Endothelial cell of umbilical vein (primary cell): ENCODE measurements at places on chromosomes 1 and 21.

DNA sequence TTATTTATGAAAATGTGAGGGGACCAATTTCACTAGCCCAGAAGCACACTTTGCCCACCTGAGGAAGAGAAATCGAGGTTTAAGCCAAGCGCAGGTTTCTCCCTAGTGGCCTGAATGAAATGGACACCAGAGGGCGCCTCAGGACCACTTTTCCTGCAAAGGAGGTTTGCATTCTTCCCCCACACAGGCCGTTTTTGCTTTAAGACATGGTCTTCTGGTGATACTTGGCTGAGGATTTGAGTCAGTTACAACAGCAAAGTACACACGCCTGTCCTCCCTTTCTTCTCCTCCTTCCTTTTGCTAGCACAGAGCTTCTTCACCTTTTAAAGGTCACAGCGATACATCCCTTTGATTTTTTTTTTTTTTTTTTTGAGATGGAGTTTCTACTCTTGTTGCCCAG lies 5.4 kb downstream of the PLA2G2E start:
- DNase-seq = peak; percentile 72

- DNase-seq = no peak
Observed at GRCh38 chr1:162497104-162497722, 405 bp upstream of the UHMK1 start.

DNA sequence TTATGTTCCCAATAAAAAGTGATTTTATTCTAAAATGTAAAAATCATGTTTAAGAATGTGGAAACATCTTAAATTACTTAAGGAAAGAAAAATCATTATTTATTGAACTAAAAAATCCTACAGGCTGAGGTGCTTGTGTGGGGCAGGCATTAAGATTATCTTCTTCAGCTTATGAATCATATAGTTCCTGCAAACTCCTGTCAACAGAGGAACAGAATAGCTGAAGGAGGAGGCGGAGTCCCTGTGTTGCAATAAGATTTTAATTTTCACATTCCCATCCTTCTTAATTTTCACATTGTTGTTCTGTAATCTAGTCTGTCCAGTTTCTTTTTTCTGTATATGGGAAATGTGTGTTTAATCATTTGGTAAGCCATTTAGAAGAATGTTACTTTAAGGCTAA lies 20.6 kb upstream of the OLFML3 start:
- DNase-seq = no peak

- no peak for DNase-seq
Observed at GRCh38 chr1:33296824-33297223, 24.1 kb downstream of the A3GALT2 start.

GRCh38 chr1:221739018-221739676 lies 2.7 kb downstream of the DUSP10 start:
- DNase-seq = no peak

- no peak for DNase-seq
Observed at GRCh38 chr1:84675106-84675505, 15.2 kb downstream of the SSX2IP start.

- DNase-seq = no peak
Observed at GRCh38 chr1:185398022-185398421, 81.0 kb upstream of the IVNS1ABP start.

DNA sequence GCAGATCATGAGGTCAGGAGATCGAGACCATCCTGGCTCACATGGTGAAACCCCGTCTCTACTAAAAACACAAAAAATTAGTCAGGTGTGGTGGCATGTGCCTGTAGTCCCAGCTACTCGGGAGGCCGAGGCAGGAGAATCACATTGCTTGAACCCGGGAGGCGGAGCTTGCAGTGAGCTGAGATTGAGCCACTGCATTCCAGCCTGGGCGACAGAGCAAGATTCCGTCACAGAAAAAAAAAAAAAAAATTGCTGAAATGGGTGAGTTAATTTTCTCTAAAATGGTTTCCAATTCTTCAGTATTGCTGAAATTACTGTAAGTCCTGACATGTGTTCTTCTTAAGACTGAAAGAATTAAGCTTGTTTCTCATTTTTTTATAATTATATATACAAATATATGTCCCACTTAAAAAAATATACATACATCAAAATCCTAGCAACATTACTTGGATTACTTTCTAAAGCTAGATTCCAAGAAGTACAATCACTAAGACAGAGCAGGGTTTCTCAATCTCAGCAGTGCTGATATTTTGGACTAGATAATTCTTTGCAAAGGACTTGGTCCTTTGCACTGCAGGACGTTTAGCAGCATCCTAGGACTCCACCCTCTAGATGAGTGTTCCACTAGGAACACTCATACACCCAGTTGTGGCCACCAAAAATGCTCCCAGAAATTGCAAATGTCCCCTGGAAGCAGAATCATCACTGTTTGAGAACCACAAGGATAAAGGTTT lies 24.8 kb downstream of the ZNHIT6 start:
- no peak for DNase-seq

- no peak for DNase-seq
Observed at GRCh38 chr1:210504286-210504685, 175.6 kb downstream of the HHAT start.

DNA sequence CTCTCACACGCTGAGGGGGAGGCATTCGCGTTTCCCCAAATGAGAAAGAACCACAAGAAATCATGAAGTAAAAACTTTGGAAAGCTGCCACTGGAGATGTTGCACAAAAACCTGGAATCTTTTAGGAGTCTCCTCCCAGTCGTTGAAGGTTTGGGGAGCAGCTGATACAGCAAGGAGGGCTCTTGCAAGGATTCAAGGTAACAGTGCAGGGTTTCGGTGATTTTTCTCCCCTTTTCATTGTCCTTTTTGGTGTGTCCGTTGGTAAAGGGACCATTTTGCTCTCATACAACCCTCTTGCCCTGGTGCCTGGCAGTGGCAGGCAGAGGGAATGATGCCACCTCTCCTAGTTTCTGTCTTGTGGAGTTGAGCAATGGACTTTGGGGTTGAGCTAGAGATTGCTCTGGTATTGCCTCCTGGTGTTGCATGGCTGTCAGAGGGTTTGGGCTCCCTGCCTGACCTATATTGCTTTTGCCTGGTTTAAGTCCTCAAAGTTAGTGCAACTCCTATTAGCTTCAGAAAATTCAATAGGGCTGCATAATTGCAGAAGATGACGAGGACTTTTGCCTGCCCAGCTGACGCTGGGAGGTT lies 872 bp downstream of the BRINP2 start:
- no peak for DNase-seq

DNA sequence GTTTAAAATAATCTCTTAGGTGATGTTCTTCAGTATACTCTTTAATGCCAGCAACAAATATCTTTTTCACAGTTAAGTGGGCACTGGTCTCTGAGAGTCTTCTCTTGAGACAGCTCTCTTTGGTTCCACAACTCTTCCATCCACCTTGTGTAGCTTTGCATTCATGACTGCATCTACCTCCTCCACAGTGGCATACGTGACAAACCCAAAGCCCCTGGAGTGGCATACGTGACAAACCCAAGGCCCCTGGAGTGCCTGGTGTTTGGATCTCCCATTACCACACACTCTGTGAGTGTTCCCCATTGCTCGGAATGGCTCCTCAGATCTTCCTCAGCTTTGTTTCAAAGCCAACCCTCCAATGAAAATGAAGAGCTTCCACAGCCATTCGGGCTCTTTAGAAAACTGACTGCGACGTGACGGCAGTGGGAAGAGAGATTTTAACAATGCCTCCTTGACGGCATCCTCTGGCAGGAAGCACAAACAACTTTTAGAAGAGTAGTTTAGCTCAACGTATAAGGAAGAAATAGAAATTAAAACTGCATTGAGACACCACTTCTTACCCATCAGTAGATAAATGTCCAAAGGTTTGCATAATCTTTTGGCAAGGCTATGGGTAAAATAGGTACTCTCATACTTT lies 45.8 kb downstream of the SLC30A7 start:
- no peak for DNase-seq

- DNase-seq = no peak
Observed at GRCh38 chr1:235614442-235614954, 35.1 kb downstream of the GNG4 start.

DNA sequence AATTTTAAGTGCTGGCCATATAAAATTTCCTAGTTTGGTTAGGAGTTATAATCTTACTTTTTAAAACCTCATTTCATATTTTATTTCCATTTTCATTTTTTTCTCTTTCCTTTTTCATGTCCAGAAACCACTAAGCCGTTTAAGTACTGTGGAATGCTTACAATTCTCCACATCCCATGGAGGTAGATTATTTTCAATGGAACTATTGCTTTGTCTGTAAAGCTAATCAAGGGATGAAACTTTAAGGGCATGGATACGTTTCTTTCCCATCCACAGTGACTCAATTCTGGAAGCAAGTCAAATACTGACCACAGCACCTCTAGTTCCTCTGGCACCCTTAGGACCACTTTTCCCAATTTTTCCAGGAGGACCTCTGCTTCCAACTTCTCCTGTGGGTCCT lies 139.1 kb upstream of the ZNHIT6 start:
- DNase-seq = no peak

- DNase-seq = no peak
Observed at GRCh38 chr21:42226626-42227025, 7.7 kb downstream of the ABCG1 start.

DNA sequence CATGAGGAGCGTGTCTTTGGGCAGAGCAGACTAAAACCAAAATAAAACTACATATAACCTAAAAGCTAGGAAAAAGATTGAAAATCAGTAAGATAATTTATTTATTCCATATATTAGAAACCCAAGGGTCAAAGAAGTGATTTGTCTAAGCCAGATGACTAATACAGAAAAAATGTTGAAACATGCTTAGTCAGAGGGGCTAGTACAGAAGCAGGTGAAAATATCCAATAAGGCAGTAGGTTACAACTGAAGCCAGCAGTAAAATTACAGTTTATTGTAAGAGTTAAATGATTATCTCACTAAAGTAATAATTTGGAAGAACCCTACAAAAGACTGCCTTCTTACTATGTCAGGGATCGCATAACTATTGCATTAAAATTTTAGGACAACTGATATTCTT lies 1190.9 kb upstream of the PRMT6 start:
- DNase-seq = no peak

DNA sequence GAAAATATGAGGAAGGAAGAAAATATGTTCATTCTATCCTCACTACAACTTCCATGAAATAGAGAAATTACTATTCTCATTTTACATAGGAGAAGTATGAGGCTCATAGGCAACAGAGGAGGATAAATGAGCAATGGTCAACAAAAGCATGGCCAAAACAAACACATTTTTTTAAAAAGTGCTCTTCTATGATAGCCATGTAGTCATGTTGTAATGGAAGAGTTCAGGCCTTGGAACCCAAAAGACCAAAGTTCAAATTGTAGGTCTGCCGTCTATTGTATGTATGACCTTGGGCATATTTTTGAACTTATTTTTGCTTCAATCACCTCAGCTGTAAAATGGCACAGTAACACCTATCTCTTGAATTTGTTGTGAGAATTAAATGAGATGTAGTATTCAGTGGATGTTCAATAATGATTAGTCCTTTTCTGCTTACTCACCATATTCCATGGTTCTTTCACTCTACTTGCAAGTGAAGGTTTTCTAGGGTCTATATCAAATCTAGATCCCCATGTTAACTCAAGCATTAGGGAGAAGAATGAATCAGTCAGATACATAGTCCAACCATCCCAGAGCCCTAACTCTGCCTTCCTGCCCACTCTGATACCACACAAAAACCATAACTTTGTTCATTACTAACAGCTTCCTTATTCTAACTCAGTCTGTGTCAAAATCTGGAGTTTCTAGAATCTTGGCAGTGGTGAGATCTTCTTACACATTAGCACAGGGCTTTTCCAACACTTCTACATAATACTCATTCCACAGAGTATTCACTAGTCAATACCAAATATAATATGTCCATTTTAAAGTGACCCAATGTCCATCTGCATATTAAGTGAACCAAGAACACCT lies 353.2 kb downstream of the PLPP3 start:
- no peak for DNase-seq

GRCh38 chr21:44370786-44371410 lies 17.5 kb downstream of the TRPM2 start:
- no peak for DNase-seq

- no peak for DNase-seq
Observed at GRCh38 chr21:26946744-26947446, 20.0 kb downstream of the ADAMTS5 start.

DNA sequence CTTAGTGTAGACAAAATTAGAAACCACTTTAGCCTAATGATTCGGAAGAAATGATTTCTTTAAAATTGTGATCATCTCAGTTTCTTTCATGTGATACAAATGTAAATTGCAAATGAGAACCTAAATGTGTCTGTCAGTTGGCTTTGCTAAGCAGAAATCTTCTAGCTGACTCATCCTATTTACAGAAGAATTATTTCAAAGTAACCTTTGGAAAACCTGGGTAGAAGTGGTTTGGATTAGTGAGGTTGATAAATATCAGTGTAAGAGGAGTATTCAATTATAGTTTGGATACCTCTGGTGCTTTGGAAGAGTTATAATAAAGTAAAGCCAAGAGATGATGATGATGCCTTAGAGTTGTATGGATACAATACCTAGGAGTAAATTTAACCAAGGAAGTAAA lies 37.4 kb downstream of the CC2D1B start:
- no peak for DNase-seq

DNA sequence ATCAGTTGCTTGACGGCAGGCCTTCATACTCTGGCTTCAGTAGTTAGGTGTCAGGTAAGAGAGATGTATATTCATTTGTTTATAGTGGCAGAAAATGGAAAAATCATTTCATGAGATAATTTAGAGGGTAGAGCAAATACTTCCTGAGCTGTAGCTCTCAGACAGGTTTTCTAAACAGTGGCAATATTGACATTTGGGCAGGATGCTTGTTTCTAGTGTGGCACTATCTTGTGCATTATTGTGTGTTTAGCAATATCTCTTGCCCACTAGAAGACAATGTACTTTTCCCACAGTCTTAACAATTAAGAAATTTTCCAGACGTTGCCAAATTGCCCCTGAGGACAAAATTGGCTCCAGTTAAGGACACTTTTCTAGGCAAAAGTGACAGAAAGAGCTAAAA lies 1143.1 kb downstream of the PLA2G4A start:
- no peak for DNase-seq

DNA sequence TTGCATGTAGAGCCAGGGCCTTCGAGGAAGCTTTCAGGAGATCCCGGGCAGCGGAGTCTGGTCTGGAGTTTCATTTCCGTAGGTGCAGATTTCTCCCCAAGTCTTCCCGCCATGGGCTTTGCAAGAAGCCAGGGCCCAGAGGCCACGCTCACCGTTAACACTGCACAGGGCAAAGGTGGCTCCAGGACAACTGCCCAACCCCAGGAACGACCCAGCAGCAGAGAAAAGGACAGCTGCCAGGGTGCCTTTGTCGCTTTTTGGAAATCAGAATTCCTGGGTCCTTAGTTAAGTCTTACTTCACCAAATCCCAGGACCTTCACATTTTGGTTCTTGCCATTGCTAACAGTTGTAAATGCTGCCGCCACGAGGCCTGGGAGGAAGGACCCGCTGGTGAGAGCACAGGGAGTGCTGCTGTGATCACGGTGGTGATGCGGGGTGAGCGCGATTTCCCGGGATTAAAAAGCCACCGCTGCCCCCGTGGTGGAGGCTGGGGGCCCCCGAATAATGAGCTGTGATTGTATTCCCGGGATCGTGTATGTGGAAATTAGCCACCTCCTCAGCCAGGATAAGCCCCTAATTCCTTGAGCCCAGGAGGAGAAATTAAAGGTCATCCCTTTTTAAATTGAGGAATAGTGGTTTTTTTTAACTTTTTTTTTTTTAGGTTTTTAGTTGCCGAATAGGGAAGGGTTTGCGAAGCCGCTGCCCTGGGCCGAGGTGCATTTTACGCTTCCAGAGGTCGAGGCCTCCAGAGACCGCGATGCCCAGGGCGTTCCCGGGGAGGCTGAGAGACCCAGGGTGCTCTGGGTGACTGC lies 8.2 kb downstream of the SIM2 start:
- no peak for DNase-seq

GRCh38 chr1:104329278-104329677 lies 579.6 kb downstream of the AMY1C start:
- DNase-seq = no peak

- DNase-seq = no peak
Observed at GRCh38 chr1:152398812-152399698, 15.0 kb downstream of the CRNN start.
